ENCODE measurements at places on chromosomes 1 and 21.

DNA sequence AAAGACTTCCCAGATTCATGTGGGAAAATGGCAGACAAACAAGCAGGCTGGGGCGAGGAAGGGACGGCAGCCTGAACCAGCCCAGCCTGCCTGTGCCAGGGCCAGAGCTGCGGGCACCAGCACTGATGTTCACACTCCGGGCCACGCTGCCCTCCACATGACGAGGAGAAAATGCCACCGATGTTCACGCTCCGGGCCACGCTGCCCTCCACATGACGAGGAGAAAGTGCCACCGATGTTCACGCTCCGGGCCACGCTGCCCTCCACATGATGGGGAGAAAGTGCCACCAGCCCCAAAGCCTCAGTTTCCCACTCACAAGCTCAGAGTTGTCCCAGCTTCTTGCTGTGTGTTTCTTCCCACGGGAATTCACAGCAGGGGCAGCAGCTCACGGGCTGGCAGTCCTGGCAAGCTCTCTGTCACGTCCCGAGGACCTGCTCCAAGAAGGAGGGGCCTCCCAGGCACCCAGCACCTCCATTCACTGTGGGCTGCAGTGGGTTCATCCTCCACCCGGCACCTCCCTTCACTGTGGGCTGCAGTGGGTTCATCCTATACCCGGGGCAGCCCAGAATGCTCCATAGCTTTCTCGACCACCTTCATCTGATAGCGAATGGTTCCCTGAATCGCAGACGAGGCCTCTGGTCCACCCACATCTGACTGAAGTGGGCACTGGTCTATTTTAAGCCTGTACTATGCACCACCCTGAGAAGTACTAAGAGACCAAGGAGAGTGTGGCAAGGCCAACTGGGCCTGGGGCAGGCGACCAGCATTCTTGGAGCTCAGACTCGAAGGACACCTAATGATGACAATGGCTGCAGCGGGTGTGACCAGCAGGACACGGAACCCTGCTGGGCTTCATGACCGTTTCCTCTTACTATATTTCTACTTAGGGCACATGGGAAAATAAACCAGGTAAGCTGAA, 108.8 kb downstream of the NPHP4 start:
- DNase-seq, result no peak

GRCh38 chr1:42849944-42850343, 3.5 kb downstream of the ZNF691 start:
- no peak for DNase-seq

GRCh38 chr1:68228851-68229250, 3.5 kb downstream of the WLS start:
- DNase-seq, result no peak

GRCh38 chr1:70386121-70386520, 24.9 kb upstream of the CTH start:
- no peak for DNase-seq

GRCh38 chr1:24557711-24558131, 1.8 kb downstream of the NCMAP start:
- DNase-seq, result no peak

GRCh38 chr1:176545034-176545639, 82.2 kb downstream of the PAPPA2 start:
- no peak for DNase-seq

DNA sequence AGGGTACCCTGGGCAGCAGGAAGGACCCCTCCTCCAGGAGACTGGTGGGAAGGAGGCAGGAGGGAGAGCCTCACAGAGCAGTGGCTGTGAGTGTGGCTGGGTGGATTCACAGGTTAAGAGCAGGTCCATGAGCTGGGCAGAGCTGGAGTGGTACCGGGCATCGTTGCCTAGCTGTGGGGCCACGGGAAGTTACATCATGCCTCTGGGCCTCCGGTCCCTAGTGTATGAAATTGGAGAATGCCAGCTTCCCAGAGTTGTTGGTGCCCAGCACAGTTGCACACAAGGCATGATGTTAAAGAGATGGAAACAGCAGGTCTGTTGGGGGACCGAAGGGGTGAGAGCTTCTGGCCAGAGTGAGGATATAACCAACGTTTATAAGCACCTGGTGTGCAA, 18.5 kb downstream of the FOXO6 start:
- no peak for DNase-seq

GRCh38 chr1:150692720-150693119, 4.2 kb downstream of the GOLPH3L start:
- no peak for DNase-seq

DNA sequence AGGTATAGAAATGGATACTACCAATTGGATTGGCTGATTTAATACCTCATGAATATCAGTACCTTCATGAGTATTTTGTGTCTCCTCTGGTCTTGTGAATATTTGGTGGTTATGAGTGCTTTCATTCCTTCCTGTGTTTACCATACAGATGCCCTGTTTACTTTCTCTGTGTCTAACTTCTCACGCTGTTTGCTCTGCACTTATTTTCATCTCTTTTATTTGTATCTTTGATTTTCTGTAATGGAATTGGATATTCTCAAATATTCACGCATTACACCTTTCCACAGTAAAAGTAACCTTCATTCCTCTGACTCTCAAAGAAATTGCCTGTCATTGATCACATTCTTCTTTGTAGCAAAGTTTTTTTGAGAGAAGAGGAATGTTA, 16.8 kb downstream of the CNST start:
- DNase-seq, result no peak

- DNase-seq, result no peak
Observed at GRCh38 chr1:153348511-153349362, at the start of gene PGLYRP4. PGLYRP4 (minus strand) TSS chr1:153348841; CDS start chr1:153347932, 909 bp downstream.
